ENCODE measurements at places on chromosomes 4 and X.

- no peak for DNase-seq
These were observed 30.1 kb downstream of the ANKRD50 start for GRCh38 chr4:124682384-124682783.

GRCh38 chr4:109816082-109816442 is 500 bp downstream of the GAR1 start:
- peak; percentile 45 for DNase-seq

- no peak for DNase-seq
These were observed 124.5 kb upstream of the GIMD1 start for GRCh38 chr4:106493086-106493485.

DNA sequence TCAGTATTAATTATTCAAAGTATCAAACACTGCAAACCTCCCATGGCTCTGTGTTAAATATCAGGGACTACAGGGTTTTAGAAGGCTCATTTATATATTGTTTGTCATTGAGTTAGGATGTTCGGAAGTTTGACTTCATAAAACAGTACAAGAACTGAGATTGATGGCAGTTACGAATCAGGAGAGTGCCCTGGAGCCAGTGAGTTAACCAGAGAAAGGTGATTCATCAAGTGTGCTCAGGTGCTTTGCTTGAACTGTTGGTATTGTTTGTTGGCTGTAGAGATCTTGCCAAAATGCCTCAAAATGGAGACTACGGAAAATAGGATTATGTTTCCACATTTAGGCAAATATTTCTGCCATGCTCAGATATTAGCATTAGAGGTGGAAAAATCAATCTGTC is 7.5 kb upstream of the GPR101 start:
- DNase-seq: no peak

DNA sequence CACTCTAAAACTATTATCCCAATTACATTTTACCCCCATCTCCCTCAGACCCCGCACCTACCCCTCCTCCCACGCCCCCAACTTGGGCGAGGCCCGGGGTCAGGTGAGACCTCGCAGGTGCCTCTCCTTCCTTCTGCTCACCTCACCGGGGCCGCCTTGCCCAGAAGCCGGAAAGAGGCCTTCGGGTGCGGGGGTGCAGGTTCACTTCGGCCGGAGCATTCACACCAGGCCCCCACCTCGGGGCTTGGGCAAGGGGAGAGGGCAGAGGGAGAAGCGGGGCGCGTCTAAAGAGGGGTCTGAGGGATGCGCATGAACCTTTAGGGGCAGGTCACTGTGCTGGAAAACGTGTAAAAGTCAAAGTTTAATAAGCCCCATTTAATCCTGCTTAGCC is 427 bp downstream of the ZNF182 start:
- DNase-seq: peak; percentile 20

DNA sequence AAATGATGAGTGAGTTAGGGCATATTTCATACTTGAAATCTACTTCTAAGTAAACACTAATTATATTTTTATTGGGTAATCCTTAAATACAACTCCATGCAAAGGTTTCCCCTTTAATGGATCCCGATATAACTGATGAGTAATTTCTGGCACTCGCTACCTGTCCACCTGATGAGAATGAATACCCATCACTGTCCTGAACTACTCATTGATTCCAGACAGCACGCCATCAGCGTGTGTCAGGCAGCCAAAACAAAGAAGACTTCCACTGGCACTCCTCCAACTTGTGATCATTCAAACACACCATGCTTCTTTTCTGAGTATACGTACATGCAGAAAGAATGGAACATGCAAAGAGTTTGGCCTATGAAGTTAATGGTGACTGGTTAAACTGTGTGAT is 69.4 kb downstream of the HCCS start:
- DNase-seq: no peak

DNA sequence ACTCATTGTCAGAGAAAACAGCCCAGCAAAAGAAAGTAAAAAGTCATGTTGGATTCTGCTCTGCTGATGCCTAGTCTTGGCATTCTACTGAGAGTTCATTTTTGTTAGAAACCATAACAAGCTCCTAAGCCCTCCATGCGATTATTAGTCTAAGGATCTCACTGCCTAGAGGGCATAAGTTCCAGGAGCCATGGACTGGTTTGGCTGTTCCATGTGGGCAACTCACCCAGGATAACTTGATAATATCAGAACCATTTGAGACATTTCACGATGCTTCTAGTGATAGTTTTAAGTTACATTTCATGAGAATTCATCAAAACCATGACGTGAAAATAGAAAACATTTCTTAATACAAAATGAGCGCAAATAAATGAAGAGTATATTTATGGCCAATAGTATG is 376.8 kb upstream of the GALNT7 start:
- no peak for DNase-seq

DNA sequence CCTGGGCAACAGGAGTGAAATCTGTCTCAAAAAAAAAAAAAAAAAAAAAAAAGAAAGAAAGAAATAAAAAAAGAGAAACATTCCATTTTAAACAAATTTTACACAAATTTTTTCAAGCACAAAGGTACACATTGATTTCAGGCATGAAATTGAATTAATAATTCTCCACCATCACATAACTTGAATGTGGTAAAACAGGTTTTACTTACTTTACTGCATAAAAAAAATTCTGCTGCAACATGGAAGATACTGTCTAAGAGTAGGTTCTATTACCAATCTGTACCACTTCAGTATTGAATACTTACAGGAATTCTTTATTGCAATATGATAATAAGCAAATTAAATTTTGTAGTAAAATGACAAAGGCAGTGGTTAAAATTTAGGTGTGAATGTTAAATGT is 271.6 kb upstream of the ARSJ start:
- DNase-seq: no peak

GRCh38 chrX:21885568-21885967 is 29.8 kb downstream of the YY2 start:
- no peak for DNase-seq

DNA sequence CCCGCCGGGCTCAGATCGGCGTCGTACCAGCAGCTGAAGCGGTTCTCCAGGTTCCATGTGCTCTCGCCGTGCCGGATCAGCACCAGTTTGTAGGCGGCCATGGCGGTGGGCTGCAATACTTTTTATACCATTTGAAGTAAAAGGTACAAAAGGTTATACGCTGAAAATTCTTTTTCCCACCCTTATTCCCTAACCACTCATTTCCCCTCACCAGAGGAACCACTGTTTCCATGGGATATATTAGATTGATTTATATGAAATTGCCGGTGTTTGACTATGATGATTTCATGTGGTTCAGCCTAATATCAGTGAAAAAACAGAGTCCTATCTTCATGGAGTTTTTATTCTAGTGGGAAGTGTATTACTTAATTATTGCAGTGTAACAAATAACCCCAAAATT is at the start of gene PGAM4:
Gene PGAM4 (minus strand): TSS at position 101 of the 400 bp plus-strand sequence. CDS start 0 bp downstream, at position 101.
- DNase-seq: no peak

- DNase-seq: no peak
These were observed 149.2 kb downstream of the AWAT2 start for GRCh38 chrX:69900491-69900890.

GRCh38 chrX:31228909-31229308 is 157.1 kb upstream of the FTHL17 start:
- peak; percentile 26 for DNase-seq

- DNase-seq: peak; percentile 48
These were observed 208.3 kb upstream of the LEF1 start for GRCh38 chr4:108377021-108377420.

GRCh38 chr4:89661173-89661899 is 175.6 kb downstream of the SNCA start:
- no peak for DNase-seq

DNA sequence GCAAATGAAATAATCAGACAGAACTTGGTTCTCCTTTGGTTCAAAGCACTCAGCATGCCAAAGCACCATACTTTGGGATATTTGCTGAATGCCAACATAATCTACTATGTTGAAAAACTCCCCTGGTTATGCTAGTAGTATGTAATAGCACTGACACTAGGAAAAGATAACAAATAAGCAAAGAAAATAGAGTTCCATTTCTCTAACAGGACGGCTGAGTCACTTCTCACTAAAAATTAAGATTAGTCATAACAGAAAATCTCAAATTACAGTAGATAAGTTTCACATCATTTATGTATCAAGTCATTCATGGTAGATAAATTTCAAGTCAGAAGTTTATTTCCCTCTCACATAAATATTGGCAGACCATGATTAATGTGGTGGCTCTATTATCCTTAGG is 17.9 kb downstream of the PDHA2 start:
- DNase-seq: no peak

DNA sequence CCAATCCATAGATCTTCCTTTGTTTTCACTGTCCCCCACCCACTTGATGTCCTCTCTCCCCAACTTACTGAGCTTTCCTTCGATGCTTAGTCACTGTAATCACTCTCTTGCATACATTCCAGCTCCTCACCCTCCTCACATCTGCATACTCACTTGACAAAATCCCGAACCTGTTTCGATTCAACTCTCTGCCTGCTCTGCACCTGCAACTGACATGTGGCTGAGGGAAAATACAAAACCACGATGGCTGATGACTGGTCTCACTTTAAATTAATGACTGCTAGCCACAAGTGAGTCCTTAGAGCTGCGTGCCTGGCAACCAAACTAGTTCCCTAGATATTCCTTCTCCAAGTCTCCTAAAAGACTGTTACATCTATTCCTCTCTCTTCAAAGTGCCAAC is 70.4 kb upstream of the FHL1 start:
- no peak for DNase-seq

- no peak for DNase-seq
These were observed 352.1 kb downstream of the SPOCK3 start for GRCh38 chr4:166882221-166882620.

DNA sequence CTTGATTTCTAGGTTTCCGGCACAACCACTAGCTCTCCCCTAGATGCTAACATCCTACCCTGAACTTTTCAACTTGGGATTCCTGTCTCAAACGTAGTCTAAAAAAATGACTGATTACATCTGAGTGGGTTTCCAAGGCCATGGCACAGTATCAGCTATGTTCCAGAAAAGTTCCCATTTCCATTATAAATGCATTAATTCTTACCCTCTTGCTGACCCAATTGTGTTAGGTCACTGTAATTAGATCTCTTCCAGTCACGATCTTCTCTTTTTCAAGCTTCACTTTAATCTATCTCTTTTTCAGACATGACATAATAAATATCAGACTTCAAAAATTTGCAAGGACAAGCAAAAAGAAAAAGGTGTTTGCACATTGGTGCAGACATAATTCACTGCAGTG is 50.6 kb upstream of the PDE5A start:
- no peak for DNase-seq

DNA sequence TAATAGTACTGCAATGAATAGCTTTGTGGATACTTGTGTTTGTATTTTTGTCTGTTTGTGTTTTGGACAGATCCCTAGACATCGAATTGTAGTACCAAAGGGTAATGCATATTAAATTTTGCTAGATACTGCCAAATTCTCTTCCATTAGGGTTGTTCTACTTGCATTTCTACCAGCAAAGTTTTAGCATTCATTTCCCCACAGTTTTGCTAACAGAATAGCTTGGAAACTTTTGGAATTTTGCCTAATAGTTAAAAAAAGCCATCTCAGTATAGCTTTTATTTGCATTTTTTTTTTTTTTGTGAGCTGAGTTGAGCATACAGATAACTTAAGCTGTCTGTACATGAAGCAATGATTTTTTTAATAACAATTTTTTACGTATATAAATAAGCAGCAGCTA is 1084.9 kb downstream of the ADGRL3 start:
- DNase-seq: no peak

DNA sequence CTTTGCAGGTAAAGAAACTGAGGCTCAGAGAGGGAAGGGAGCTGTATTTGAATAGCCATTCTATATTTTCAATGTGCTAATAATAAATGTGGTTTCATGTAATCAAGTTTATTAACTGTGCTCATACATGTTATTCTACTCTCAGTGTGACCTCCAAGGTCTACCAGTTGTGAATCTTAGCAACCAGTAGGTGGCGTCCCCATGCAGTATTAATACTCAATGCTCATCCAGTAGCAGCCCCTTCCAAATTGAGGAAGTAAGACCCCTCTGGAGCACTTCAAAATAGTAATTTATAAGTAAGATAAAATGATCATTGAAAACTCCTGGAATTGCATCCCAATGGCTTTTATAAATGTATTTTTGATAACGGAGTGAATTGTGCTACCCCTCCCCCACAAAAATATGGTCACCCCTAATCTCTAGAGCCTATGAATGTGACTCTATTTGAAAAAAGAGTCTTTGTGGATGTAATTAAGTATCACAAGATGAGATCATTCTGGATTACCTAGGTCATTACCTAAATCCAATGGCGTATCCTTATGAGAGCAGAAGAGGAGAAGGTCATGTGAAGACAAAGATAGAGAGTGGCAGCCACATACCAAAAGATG is 20.4 kb upstream of the SEPSECS start:
- DNase-seq: peak; percentile 89

- no peak for DNase-seq
These were observed 108.6 kb downstream of the ARHGAP6 start for GRCh38 chrX:11557120-11557519.

DNA sequence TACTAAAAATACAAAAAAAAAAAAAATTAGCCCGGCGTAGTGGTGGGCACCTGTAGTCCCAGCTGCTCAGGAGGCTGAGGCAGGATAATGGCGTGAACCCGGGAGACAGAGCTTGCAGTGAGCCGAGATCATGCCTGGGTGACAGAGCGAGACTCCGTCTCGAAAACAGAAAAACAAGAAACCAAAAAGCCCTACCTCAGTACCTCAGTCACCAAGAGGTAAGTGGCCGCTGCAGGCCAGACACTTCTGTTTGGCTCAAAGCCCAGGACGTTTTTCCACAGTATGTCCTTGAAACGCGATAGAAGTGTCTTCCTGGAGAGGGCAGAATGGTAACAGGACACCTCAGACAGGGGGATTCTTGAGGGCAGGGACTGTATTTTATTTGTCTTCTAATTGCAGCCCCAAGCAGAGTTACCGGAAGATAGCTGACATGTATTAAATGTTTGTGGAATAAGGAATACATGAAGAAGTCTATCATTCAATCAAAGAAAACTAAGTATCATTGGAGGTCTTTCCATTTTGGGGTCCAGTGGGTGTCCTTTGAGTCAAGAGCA is 63.6 kb downstream of the CLNK start:
- no peak for DNase-seq

- DNase-seq: no peak
These were observed 277.1 kb downstream of the ANKRD50 start for GRCh38 chr4:124435274-124435950.

- DNase-seq: no peak
These were observed 133.4 kb downstream of the ADGRL3 start for GRCh38 chr4:61333490-61333889.

GRCh38 chr4:118954246-118954645 is 65.6 kb downstream of the SYNPO2 start:
- DNase-seq: peak; percentile 67

DNA sequence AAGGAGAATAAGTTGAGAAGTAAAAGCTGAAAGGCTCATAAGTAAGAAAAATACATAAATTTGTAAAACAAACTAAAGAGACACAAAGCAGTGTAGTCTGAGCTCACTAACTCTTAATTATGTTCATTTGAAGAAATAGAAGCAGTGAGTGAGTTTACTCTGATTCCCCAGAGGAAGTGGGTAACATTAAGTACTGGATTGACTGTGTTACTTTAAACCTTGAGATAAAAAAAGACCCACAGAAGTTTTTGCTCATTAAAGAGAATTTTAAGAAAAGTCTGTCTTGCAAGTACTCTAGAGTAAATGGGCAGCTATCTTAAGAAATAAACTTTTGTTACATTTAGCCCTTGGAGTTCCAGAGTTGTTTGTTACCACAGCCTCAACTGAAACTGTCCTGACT is 2466.9 kb downstream of the PCDH7 start:
- DNase-seq: no peak
